ENCODE measurements at places on chromosomes 2 and 18. TPM values are rescaled to one million over a fixed set of nuclear protein-coding genes. Genes with fewer than 3 reads are reported as not detected.

The HOXD13 gene
- total RNA-seq: not detected

- no peaks in the 10 kb centered on the region for H3K4me1 ChIP-seq
- DNase-seq: no peak
- H3K4me3 ChIP-seq: no peak overlapping the region
- peaks cover 3% of the 10 kb centered on the region for H3K36me3 ChIP-seq
- H3K27me3 ChIP-seq: no peaks in the 10 kb centered on the region
Observed at GRCh38 chr2:42708179-42708578, 55.8 kb downstream of the OXER1 start.

The EIF2AK3 gene
- total RNA-seq: 24.8 TPM

The ADAM23 gene
- total RNA-seq: 11.1 TPM

DNA sequence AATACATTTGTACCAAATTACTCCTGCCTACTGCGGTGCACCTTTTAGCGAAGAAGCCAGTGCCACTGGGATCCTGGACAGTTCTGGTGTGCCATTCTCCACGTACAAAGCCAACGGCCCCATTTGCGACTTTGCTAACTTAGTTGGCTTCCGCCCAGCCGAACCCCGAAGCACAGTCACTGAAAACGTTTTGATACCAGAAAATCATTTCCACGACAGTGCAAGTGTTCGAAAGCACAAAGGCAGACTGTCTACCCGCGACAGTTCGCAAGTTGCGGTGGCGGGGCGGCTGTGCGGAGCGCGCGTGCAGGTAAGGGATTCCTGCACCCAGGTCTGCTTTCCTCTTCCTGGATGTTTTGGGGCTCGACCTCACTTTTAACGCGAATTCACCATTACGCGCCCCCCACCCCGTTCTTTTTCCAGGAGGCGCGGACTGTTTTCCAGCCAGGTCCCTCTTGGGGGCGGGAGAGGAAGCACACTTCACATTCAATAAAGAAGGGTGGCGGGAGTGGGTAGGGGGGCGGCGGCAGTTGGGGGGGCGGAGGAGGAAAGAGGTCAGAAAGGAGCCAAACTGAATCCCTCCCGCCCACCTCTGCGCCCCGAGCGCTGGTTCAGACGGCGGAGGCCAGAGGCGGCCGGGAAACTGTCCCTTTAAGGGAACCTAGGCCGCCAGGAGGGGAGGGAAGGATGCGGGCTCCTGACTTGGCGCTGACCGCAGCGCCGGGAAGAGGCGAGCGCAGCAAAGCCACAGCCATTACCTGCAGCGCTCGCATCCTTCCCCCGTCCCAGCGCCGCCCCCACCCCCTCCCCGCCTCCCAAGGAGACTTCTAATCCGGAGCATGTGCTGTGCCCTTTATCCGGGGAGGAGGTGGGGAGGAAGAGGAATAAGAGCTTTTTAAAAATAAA is 107.4 kb upstream of the KCTD1 start:
- no peaks in the 10 kb centered on the region for H3K27me3 ChIP-seq
- H3K36me3 ChIP-seq: no peaks in the 10 kb centered on the region
- peak overlapping the region; percentile 97 for H3K4me3 ChIP-seq
- peak; percentile 62 for DNase-seq
- H3K27ac ChIP-seq: peak overlapping the region; percentile 77

DNA sequence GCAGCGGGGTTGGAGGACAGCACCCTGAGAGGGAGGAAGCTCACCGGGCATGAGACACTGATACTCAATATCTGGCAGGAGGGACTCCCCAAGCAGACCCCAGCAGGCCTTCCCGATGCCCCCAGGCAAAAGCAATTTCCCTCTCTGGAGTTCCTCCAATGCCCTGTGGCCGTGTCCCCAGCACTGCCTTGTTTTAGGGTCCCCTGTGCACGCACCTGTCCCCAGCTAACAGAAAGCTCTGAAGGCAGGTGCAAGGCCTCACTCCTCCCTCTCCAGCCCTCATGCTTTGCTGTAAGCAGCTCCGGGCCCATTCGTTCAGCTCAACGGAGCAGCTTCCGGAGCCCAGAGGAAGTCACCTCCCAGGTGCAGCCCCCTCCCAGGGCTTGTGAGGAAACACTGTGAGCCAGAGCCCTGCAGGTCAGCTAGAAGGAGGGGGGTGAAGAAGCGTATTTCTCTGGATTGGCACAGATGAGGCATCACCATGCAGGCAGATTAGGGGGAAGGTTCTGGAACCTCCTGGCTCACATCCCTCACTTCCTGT is 50.3 kb upstream of the ID2 start:
- DNase-seq: peak; percentile 61
- H3K4me3 ChIP-seq: no peak overlapping the region
- no peak overlapping the region for H3K27ac ChIP-seq
- H3K4me1 ChIP-seq: no peaks in the 10 kb centered on the region
- no peaks in the 10 kb centered on the region for H3K36me3 ChIP-seq

DNA sequence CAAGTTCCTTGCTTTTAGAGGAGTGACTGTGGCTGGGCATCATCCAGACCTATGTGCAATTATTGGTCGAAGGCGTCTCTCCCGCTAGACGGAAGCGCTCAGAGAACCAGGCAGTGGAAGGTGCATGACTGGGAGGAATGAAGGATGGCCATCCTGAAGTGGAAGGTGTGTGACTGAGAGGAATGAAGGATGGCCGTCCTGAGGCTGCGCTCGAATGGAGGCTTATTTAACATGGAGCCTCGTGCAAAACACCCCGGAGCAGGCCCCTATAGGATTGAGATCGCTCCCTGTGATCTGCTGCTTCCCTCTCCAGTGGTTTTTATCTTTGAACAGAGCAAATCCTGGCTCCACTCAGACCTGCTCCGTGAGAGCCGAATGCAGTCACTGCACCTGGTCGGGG is 140.2 kb upstream of the ID2 start:
- no peak overlapping the region for H3K4me3 ChIP-seq
- no peaks in the 10 kb centered on the region for H3K27me3 ChIP-seq
- H3K4me1 ChIP-seq: no peaks in the 10 kb centered on the region
- H3K27ac ChIP-seq: no peak overlapping the region
